Activated naive CD4-positive, alpha-beta T cell treated with anti-CD3 and anti-CD28 coated beads, Interleukin-2, amount 10 ng/mL, durations not matched to agents 7 days and 5 days (primary cell): ENCODE measurements at places on chromosomes 4 and X.
A peak's percentile ranks its signal among the peaks of the same experiment; 100 is the strongest.

- peak; percentile 85 for DNase-seq
These were observed 32.0 kb downstream of the CTBP1 start for GRCh38 chr4:1216869-1217294.

GRCh38 chr4:55398461-55398860 lies 2.7 kb downstream of the TMEM165 start:
- no peak for DNase-seq

- DNase-seq: no peak
These were observed 7.0 kb upstream of the HAUS7 start for GRCh38 chrX:153477364-153477857.

DNA sequence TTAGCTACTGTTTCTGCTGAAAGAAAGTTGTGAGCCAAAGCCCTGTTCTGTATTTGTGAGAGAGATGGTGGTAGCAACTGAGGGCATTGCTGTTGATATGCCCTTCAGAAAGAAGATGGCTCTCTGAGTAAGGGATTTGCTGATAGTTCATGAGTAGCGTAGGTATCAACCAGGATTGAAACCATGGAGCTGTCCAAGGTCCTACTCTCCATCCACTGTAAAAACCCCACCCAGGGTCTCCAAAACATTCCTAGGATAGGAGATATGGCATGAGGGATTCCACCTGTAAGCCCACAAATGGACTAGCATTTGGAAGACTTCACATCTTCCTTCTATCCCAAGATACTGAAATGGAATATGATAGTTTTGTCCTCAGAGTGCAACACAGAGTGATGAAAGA lies 277.1 kb upstream of the PRKX start:
- DNase-seq: no peak

- peak; percentile 61 for DNase-seq
These were observed 85.4 kb upstream of the GBA3 start for GRCh38 chr4:22607382-22607781.
